ENCODE measurements at places on chromosomes 6 and 20. TPM values are rescaled to one million over a fixed set of nuclear protein-coding genes. Genes with fewer than 3 reads are reported as not detected.

- H3K4me3 ChIP-seq, result no peak overlapping the region
- no peaks in the 10 kb centered on the region for H3K27me3 ChIP-seq
- H3K27ac ChIP-seq, result no peak overlapping the region
- DNase-seq, result no peak
- peaks cover 29% of the 10 kb centered on the region for H3K4me1 ChIP-seq
Measured at GRCh38 chr20:31839782-31840487, 5.5 kb downstream of the FOXS1 start.

DNA sequence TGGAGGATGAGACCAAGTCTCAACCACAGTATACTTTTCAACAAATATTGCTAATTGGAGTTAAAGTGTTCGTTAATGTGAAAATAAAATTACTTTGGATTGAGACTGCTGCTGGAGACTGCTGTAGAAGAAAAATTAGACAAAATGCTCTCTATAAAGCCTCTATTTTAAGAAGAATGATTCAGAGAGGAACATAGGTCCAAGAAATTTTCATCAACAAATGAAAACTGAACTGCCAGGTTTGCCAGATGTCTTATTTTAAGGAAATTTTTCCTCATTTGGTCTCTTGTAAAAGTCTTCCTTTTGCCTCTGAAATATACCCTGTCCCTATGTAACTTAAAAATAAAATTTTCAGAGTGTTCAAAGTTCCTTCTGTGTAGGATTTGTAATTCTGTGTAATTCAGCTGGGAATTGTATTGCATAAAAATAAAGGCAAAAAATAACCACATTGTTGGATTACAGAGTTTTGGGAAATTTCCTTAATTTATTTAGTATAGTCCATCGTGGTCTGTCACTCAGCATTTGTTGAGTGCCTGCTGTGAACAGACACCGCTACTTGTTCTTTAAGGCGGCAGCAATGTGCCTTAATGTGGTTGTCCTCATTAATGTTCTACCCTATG lies 27.4 kb downstream of the ANKS1A start:
- H3K27ac ChIP-seq, result no peak overlapping the region
- no peaks in the 10 kb centered on the region for H3K27me3 ChIP-seq
- no peaks in the 10 kb centered on the region for H3K4me1 ChIP-seq
- no peak for DNase-seq
- no peak overlapping the region for H3K4me3 ChIP-seq

DNA sequence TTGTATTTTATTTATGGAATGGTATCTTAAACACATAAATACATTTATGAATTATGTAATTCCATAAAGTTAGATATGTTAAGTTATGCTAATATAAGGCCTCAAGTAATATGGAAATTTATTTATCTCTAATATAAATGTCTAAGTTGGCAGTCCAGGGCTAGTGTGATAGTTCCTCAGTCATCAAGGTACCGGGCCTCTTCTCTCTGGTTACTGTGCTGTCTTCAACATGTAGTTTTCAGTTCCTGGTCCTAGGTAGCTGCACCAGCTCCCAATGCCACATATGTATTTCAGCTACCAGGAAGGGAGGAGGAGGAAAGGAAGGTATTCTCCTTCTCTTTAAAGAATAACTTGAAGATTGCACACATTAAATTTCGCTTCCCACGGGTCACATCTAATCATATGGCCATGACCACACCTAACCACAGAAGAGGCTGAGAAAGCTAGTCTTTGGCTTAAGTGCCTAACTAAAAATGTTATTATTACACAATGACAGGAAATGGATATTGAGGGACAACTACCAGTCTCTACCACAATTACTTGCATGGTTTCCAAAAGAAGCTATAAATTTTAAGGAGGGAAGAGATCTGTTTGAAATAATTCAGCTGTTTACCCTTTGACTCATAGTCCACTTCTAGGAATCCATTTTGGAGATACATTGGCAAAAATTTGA lies 68.6 kb downstream of the BCKDHB start:
- H3K36me3 ChIP-seq, result 0 out of 2 replicates have a peak, but pooled peaks cover under 1% of the 10 kb centered on the region
- no peak overlapping the region for H3K27ac ChIP-seq
- H3K27me3 ChIP-seq, result no peaks in the 10 kb centered on the region
- no peaks in the 10 kb centered on the region for H3K4me1 ChIP-seq
- H3K4me3 ChIP-seq, result no peak overlapping the region
- DNase-seq, result no peak

Gene ZNF831
- total RNA-seq, result not detected

DNA sequence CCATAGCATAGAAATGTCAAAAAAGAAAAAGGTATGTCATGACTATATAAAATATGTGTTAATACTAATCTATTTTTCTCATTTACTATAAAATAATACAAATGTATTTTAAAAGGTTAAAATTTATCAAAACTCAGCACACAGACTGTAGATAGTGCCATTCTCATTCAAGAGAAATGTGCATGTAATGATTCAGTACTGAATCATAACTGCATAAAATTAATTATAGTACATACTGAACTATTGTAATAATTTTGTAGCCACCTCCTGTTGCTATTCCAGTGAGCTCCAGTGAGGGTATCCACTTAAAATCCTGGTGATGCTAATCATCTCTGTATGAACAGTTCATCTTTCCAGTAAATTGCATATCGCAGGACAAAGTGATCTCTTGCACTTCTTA lies 82.8 kb downstream of the HMGCLL1 start:
- no peak overlapping the region for H3K4me3 ChIP-seq
- H3K4me1 ChIP-seq, result no peaks in the 10 kb centered on the region

DNA sequence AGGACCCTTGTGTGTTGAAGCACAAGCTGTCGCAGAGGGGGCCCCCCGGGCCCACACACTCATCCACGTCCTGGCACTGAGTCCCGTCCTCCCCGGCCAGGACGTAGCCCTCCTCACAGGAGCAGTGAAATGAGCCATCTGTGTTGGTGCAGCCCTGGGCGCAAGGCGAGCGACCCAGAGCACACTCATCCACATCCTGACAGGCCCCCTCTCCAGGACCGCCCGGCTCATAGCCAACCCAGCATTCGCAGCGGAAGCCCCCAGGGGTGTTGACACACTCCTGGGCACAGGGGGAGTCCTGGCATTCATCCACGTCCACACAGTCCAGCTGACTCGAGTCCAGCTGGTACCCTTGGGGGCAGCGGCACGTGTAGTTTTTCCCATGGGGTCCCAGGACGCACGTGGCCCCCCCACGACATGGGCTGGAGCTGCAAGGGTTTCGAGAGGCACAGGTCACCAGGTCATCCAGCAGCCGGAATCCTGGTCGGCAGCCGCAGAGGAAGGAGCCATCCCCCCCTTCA lies 1.2 kb downstream of the CD93 start:
- DNase-seq, result no peak
- no peaks in the 10 kb centered on the region for H3K36me3 ChIP-seq
- H3K4me1 ChIP-seq, result peaks cover 4% of the 10 kb centered on the region
- no peak overlapping the region for H3K4me3 ChIP-seq

Gene LAMP5
- 0.31 TPM for total RNA-seq

GRCh38 chr20:43917380-43917779 lies 2.7 kb downstream of the TOX2 start:
- H3K27me3 ChIP-seq, result peaks cover 29% of the 10 kb centered on the region
- H3K4me3 ChIP-seq, result no peak overlapping the region

Gene FAM83D
- 62.6 TPM for total RNA-seq

DNA sequence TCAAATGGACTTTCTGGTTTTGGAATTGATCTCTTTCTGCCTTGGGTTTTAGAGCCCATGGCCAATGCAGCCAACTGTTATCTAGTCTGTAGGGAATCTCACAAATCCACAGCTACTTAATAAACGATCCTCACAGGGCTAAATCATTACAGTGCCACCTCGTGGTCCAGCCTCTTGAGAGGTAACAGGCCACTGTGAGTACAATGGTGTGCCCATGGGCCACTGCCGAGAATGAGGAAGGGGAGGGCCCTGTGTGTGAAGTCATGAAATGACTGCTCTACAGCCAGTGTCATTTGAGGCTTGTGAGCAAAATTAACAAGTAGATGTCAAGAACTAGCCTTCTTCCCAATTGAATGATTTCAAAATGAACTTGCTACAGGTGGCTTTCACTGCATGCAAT lies 54.3 kb upstream of the GMPR start:
- no peaks in the 10 kb centered on the region for H3K36me3 ChIP-seq
- no peaks in the 10 kb centered on the region for H3K27me3 ChIP-seq
- DNase-seq, result no peak
- no peaks in the 10 kb centered on the region for H3K4me1 ChIP-seq

DNA sequence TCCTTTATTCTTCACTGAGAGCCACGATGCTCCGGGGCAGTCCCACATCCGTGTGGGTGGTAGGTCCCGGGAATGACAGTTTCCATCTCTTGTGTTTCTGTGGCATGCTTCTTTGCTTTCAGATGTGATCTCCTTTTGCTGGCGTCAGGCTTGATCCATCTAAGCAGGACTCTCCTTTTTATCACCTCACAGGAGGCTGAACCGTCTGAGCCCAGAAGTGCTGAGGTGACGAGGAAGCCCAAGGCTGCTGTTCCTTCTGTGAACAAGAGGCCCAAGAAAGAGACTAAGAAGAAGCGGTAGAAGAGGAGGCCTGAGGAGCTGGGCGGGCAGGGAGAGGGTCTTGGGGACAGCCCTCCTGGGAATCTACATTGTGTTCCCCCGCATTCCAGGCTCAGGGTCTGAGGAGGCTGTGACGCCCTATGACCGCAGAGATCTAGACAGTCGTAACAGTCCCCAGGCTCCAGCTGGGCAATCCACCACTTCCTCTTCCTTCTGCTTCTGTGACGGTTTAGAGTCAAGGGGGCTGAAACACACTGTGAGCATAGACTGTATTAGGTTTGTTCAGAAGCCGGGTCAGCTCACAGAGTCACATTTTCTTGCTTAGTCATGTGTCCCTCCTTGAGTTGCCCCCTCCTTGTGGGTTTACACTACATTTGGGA lies 26.8 kb downstream of the MANBAL start:
- no peak for DNase-seq
- peaks cover 9% of the 10 kb centered on the region for H3K4me1 ChIP-seq
- peaks cover 8% of the 10 kb centered on the region for H3K36me3 ChIP-seq
- no peak overlapping the region for H3K27ac ChIP-seq
- no peaks in the 10 kb centered on the region for H3K27me3 ChIP-seq

Gene IFT52
- total RNA-seq, result 31.6 TPM

- H3K27me3 ChIP-seq, result no peaks in the 10 kb centered on the region
- no peak for DNase-seq
- H3K36me3 ChIP-seq, result no peaks in the 10 kb centered on the region
- H3K4me3 ChIP-seq, result no peak overlapping the region
Measured at GRCh38 chr6:113903666-113904330, 46.7 kb downstream of the MARCKS start.

Gene FAXC
- 25.6 TPM for total RNA-seq

Gene CPNE5
- 0.88 TPM for total RNA-seq

- H3K27me3 ChIP-seq, result no peaks in the 10 kb centered on the region
- no peaks in the 10 kb centered on the region for H3K36me3 ChIP-seq
- no peaks in the 10 kb centered on the region for H3K4me1 ChIP-seq
- DNase-seq, result no peak
- no peak overlapping the region for H3K27ac ChIP-seq
- no peak overlapping the region for H3K4me3 ChIP-seq
Measured at GRCh38 chr20:24877652-24878051, 71.4 kb upstream of the CST7 start.

DNA sequence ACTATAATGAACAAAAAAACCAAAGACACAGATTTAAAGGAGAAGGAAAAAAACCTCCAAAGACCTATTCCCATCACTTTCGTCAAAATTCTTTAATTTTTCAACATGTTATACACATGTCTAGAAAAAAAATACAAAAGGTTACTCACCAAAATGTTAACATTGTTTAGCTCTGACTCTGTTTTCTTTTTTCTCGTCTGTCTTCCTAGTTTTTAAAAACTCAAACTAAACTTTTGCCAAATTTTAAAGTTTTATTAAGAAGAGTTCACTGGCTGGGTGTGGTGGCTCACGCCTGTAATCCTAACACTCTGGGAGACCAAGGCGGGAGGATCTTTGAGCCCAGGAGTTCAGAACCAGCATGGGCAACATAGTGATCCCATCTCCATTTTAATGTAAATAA lies 10.8 kb downstream of the MCUR1 start:
- no peak overlapping the region for H3K27ac ChIP-seq
- H3K4me1 ChIP-seq, result no peaks in the 10 kb centered on the region
- DNase-seq, result no peak
- H3K4me3 ChIP-seq, result no peak overlapping the region
- no peaks in the 10 kb centered on the region for H3K27me3 ChIP-seq

- H3K4me1 ChIP-seq, result no peaks in the 10 kb centered on the region
- no peak overlapping the region for H3K4me3 ChIP-seq
- DNase-seq, result no peak
Measured at GRCh38 chr20:39259010-39259803, 297.1 kb downstream of the DHX35 start.

Gene HLA-DPB1
- total RNA-seq, result 32.3 TPM

DNA sequence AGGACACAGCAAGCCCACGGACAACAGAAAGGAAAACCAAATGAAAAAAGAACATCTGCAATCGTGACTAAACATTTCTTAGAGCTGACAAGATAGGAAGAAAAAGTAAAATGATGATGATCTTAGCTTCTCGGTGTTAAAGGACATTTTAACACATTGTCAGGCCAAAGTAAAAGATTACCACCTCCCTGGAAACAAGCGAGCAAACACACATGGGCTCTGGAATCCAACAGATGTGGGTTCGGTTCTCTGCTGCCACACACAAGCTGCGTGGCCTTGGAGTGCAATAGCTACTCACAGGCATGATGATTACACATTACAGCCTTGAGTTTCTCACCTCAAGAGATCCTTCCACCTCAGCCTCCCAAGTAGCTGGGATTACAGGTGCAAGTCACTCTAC lies 7.5 kb upstream of the AAR2 start:
- no peak overlapping the region for H3K4me3 ChIP-seq
- H3K27me3 ChIP-seq, result no peaks in the 10 kb centered on the region
- H3K4me1 ChIP-seq, result no peaks in the 10 kb centered on the region
- no peaks in the 10 kb centered on the region for H3K36me3 ChIP-seq

Gene DACT2
- total RNA-seq, result 3.9 TPM

Gene C4A
- total RNA-seq, result 0.48 TPM

Gene SUMO4
- 1.3 TPM for total RNA-seq

Gene SIRPB2
- total RNA-seq, result 0.28 TPM

- no peak for DNase-seq
- no peaks in the 10 kb centered on the region for H3K27me3 ChIP-seq
- H3K4me1 ChIP-seq, result no peaks in the 10 kb centered on the region
- no peaks in the 10 kb centered on the region for H3K36me3 ChIP-seq
- H3K4me3 ChIP-seq, result no peak overlapping the region
- H3K27ac ChIP-seq, result no peak overlapping the region
Measured at GRCh38 chr20:19952392-19952791, 64.8 kb upstream of the NAA20 start.

Gene FAM210B
- total RNA-seq, result 15.1 TPM

Gene BPIFB1
- total RNA-seq, result not detected

GRCh38 chr6:101537753-101538316 lies 144.3 kb downstream of the GRIK2 start:
- H3K27me3 ChIP-seq, result no peaks in the 10 kb centered on the region
- no peak overlapping the region for H3K27ac ChIP-seq

DNA sequence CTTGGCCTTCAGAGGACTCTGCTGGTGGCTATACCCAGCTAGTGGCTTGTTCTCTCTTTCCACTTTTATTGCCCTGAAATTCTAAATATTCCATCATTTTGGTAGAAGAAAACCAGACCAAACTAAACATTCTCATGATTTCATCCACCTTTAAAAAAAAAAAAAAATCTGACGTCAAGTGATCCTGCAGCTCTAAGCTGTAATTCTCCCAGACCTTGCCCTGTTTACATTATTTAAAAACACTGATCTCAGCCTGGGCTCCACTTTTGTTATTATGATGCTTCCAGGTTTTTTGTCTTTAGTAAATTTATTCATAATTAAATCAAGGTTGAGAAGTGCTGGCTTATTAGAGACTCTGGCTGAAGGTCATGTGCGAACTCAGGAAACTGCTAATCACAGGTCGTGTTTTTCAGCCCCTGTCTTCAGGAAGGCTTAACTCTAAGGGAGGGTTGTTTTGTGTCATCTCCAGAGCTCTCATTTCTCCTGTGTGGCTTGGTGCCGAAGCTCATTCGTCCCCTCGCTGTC lies 114.4 kb downstream of the MTHFD1L start:
- H3K36me3 ChIP-seq, result peaks cover 4% of the 10 kb centered on the region
- H3K4me1 ChIP-seq, result no peaks in the 10 kb centered on the region
- no peaks in the 10 kb centered on the region for H3K27me3 ChIP-seq
- H3K4me3 ChIP-seq, result no peak overlapping the region

Measured in H1 (cell line).